CD14-positive monocyte (primary cell): ENCODE measurements at places on chromosomes 4 and X. TPM values are rescaled to one million over a fixed set of nuclear protein-coding genes. Genes with fewer than 3 reads are reported as not detected.

The MAGEA2B gene
- polyA plus RNA-seq, result not detected

The PHKA1 gene
- not detected for polyA plus RNA-seq

The WFS1 gene
- 1.8 and 3.3 TPM in 2 replicates for polyA plus RNA-seq

The FOXR2 gene
- not detected for polyA plus RNA-seq

The TMEM154 gene
- 117 TPM for polyA plus RNA-seq

The DDIT4L gene
- 0.05 TPM in 1 of 2 replicates, not detected in the other for polyA plus RNA-seq

The HELT gene
- polyA plus RNA-seq, result not detected

The PHF8 gene
- 11.9 TPM for polyA plus RNA-seq

The RASSF6 gene
- polyA plus RNA-seq, result not detected in 2 replicates

The DUSP9 gene
- not detected for polyA plus RNA-seq

The MAGEA12 gene
- not detected for polyA plus RNA-seq

The RPS3A gene
- 1,816 TPM for polyA plus RNA-seq

The HDX gene
- 1.0 and 2.1 TPM in 2 replicates for polyA plus RNA-seq

The LINC00632 gene
- polyA plus RNA-seq, result not detected

The SERTM2 gene
- not detected for polyA plus RNA-seq

The CDX4 gene
- polyA plus RNA-seq, result not detected

The FRMPD4 gene
- polyA plus RNA-seq, result not detected
